ENCODE measurements at places on chromosomes 1 and 21. TPM values are rescaled to one million over a fixed set of nuclear protein-coding genes. Genes with fewer than 3 reads are reported as not detected.
A peak's percentile ranks its signal among the peaks of the same experiment; 100 is the strongest.

- DNase-seq: no peak
Measured at GRCh38 chr1:4726620-4727341, 72.4 kb downstream of the AJAP1 start.

DNA sequence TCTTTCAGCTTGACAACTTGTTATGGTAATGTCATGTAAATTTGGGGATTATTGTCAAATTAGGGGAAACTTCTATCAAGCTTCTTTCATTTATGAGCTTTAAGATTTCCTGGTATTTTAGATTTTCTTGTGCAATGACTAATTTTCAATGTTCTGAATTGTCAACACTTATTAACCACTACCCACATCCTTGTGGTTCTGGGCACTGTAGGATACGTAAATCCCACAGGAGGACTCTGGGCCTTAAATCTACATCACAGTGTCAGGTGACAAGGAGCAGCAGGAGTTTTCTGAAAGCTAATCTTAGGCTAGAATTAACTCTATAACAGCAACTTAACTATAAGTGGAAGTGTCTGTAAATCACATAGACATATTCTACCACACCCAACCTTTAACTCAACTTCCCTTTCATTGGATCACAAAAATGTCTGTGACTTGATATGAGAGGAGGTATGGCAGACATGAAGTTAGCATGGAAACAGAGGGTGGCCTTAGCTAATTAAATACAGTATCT is 397.7 kb downstream of the HLX start:
- DNase-seq: no peak

GRCh38 chr1:10070206-10070605 is 37.4 kb downstream of the UBE4B start:
- DNase-seq: no peak

DNA sequence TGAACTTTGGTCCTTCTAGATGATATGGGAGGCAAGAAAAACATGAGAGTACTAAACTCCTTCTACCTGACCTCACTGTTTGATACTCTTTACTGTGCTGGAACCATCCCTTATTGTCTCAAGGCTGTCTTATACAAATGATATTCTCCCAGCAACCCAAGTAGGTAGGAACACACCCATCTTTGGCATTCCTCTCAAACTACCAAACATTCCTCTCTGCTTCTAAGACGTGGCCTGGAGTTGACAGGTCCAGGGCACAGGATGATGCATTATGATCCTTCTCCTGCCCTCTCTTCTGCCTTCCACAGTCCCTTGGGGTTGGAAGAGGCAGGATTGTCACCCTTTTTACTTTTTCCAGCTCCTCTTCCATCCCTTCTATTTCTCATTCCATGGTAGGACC is 90.5 kb downstream of the SPATA17 start:
- DNase-seq: no peak

DNA sequence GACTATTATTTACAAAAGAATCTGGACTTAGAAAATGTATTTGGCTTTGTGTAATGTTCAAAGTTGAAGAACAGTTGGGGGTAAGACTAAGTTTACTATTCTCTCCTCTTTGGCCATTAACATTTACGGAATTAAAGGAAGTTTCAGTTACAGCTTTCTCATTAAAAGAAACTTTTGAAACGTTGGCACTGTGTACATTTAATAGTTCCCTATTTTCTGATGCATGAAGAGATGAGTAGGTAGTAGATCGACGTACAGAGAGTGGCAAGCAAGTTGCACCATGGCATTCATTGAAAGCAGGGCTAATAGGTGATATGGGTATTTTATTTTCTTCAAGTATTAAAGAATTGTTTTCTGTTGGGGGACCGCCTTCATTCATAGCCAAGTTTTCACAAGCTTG is 3.2 kb downstream of the ASPM start:
- DNase-seq: no peak

DNA sequence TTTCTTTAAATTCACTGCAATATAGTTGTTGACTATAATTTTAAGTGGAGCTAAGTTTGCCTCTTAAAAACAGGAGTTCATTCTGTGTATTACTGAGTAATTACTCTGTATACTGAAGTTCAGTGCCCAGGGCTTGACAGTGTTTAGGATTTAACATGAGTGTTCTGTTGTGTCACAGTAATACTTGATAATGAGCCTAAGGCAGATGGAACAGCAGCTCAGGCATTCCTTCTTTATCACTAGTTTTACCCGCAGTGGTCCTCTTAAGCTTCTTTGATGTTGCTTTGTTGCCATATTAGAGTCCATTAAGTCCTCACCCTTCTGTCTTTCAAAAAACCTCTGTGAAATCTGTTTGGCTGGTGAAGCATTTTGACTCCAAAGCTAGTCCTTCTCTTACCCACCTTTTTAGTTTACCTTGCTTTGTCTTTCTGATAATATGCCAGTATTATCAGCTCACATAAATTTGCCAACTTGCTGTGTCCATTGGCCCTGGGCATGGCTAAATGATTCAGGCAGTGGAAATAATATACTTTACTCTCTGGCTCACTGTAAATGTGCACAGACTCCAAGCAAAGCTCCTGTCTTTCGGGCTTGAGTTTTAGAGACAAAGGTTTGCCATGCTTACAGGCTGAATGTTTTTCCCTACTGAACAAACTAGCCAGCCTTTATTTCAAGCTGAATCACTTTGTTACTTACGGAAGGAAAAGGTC is 17.7 kb downstream of the HIPK1 start:
- no peak for DNase-seq

GRCh38 chr1:190708418-190709057 is 230.9 kb upstream of the BRINP3 start:
- no peak for DNase-seq

GRCh38 chr1:109818988-109819764 is 55.5 kb upstream of the EPS8L3 start:
- no peak for DNase-seq

GRCh38 chr1:53460666-53461322 is 1.6 kb downstream of the DMRTB1 start:
- DNase-seq: no peak

GRCh38 chr1:87735750-87736149 is 407.1 kb downstream of the LMO4 start:
- no peak for DNase-seq

GRCh38 chr1:67850151-67850551 is 16.9 kb upstream of the GNG12 start:
- no peak for DNase-seq

DNA sequence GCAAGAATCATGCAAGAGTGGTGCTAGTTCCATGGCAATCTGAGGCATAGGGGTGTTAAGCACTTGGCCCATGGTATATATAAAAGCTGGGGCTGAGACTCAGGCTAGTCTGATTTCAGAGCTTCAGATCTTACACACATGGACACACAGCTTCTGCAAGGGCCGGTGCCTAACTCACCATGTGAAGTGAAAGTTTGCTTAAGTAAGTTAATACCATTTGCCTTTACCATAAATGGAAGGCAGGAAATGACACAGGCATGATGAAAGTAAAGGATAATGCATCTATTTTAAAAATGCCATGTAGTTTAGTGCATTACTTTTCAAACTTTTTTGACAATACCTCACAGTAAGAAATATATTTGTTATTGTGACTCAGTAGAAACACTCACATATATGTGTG is 122.6 kb downstream of the KCNJ6 start:
- no peak for DNase-seq

GRCh38 chr1:3640121-3640837 is 9.6 kb downstream of the WRAP73 start:
- no peak for DNase-seq

- DNase-seq: no peak
Measured at GRCh38 chr1:209768354-209768774, 12.5 kb downstream of the TRAF3IP3 start.

- DNase-seq: no peak
Measured at GRCh38 chr1:46341222-46342083, 846 bp downstream of the NSUN4 start.

DNA sequence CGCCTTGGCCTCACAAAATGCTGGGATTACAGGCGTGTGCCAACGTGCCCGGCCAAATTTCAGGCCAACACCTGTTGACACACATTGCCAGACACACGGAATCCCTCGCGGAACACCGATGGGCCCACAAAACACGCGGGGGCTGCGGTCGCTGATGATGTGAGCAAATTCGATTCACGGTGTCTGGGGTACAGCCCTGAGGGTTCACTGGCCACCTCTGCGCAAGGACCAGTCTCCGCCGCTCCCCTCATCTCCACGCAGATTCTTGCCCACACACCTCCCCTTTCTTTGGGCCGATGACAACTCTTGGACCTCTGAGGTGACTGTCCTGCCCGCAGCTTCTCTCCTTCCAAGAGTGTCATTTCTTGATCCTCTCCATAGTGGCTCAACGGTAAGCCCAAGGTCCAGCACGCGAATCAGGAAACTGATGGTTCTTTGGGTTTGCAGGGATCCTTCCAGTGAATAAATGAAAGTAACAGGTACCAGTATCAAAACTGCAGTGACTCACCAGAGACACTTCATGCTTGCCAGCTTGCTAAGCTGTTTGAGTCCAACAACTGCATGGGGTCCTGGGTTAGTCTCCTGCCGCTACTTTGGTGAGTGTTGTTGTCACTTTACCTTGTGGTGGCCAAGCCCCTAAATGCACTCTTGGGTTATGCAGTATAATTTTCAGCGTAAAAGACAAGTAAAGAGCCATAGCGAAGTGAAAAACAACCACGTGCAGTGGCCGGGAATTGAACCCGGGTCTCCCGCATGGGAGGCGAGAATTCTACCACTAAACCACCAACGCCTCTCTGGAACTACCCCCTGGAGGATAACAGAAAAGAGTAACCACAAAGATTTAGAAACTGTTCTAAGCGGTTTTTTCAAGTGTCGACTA is 11.0 kb upstream of the RNU1-3 start:
- DNase-seq: no peak

DNA sequence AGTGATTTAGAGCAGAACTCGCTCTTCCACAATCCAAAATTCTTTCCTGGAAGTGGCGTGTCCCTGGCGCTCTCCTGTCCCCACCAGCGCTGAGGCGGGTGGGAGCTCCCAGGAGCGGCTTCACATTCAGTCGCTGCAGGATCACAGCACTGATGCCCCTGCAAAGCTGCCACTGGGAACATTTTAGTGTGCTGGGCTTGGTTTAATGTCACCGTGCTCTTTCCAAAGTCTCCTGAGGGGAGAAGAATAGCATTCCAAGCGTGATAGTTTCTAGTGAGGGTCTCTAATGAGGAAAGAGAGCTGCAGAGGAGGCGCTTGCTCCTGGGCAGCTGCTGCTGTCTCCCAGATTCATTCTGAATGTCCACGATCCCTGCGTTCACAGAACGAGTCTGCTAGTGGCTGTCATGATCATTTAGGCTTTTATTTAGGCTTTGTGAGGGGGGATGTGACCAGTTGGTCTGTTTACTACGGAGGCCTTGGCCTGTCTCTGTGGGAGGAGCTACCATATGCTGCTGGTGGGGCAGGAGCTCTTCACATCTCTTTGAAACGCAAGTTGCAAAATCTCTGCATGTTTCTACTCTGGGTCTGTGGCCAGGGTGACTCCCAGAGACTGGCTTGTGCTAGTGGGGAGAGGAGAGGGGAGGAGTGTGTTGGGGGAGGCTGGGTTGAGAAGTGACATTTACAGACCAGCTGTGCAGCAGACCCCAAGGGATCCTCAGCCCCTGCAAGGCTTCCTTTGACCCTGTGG is 23.4 kb downstream of the OLFML3 start:
- peak; percentile 30 for DNase-seq

DNA sequence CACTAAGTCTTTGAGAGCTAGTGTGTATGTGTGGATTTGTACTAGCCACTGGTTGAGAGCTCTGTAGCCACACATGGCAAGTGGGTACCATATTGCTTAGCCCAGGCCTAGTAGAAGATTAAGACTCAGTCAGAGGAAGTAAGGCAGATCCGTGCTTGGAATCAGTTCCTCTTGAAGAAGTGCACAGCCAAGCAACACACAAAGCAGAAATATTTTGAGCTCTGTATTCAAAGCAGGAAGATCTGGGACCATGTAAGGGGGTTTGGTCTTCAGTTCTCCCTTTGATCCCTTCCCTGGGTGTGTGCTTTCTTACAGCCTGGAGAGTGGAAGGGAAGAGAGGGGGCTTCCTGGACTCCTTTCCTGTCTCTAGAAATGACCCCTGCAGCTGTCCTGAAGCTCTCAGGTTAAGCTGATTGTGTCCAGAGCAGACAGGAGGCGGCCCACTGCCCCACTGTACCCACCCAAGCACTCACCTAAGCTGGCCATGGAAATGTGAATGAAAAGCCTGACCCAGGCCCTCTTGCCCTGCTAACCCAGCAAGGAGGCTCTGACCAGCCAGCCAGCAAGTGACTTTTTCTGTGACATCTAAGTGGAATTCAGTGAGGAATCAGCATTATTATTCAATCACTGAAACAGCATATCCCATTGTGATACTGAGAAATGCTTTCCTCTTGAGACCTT is 3.6 kb downstream of the ETS2 start:
- DNase-seq: no peak

DNA sequence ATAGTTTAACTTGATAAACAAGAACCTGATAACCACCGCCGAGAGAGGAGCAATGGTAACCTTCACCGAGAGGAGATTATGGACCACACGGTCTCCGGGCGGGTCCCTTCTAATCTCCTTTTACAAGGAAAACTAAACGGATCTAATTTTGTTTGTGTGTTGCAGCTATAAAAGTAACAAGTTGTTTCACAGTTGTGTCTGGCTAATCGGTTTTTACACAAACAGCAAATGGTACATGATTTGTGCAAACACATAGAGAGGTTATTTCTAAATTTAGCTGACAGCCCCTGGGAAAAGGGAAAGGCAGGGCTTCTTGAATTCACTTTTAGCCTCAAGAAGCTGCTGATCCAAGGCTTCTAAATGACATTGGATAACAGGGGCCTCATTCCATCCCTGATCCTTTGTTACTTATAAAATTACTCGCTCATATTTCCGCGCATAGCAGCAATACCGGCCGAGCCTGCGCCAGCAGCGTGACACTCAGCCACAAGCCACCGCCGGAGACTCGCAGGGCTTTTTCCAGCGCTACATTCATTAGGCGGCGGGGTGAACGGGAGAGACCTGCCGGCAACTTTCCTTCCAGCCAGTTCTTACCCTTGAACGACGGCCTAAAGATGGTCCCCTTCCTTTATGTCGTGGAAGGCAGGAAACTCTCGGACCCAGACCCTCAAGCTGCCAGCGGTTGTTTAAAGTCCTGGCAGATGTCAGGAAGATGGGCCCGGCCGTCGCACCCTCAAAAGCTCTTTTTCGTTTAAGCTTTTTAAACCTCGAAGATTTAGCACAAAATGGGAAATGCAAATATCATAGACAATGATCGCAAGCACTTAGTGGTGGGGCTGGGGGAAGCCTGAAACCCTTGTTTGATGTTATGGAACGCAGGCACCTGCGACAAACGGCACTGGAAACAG is 4.4 kb downstream of the FOXD3 start:
- peak; percentile 54 for DNase-seq

DNASE2B gene
- not detected for total RNA-seq

BMP8A gene
- total RNA-seq: 0.37 TPM

CASQ2 gene
- not detected for total RNA-seq

CRNN gene
- not detected for total RNA-seq

RHBG gene
- not detected for total RNA-seq

OLIG1 gene
- total RNA-seq: 14.2 TPM

LDLRAD1 gene
- not detected for total RNA-seq

L1TD1 gene
- 1.8 TPM for total RNA-seq

RNU1-3 gene
- total RNA-seq: 3,598 TPM

ALX3 gene
- not detected for total RNA-seq
